Neural crest cell (in vitro differentiated cells): ENCODE measurements at places on chromosomes 12 and 14. TPM values are rescaled to one million over a fixed set of nuclear protein-coding genes. Genes with fewer than 3 reads are reported as not detected.
A peak's percentile ranks its signal among the peaks of the same experiment; 100 is the strongest.

- H3K27ac ChIP-seq: no peak overlapping the region
- H3K4me3 ChIP-seq: no peak overlapping the region
- no peak for DNase-seq
- H3K36me3 ChIP-seq: no peaks in the 10 kb centered on the region
Measured at GRCh38 chr12:2453761-2454090, 341.0 kb upstream of the FKBP4 start.

DNA sequence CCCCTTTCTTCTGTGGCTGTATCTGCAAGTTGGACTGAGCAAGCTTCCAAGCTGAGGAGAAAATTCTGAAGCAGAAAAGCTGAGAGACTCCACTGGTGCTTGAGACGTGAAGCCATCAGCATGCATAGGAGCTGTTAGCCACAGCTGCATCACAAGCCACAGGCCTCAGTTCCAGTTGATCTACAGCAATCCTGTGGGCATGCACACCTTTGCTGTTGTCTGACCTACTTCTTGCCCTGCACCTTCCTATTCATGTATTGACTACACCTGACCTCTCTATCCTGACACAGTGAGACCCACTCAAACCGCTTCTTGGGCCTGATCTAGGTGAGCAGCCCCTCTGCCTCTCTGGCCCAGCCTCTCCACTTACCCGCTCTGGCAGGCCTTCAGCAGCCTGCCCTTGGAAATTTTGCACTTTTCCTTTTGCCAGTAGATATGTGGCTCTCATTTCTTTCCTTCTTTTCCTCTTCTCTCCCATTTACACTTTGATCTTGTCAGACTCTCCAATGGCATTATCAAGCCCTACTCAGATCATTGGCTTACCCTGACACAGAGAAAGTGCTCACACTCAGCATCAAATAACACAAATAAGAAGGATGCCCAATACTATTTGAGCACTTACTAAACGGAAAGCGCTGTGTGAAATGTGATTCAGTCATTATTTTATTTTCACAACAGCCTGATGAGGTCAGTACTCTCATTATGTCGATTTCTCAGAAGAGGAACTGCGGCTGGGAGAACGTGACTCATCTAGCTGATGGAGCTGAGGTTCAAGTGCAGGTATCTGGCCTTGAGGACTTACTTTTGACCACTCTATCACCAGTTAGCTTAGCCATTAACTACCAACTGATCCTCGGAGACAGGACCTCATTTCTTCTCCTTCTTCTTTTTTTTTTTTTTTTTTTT is 21.9 kb upstream of the PTGR2 start:
- H3K27ac ChIP-seq: no peak overlapping the region
- H3K27me3 ChIP-seq: no peaks in the 10 kb centered on the region
- peaks cover 18% of the 10 kb centered on the region for H3K4me1 ChIP-seq

DNA sequence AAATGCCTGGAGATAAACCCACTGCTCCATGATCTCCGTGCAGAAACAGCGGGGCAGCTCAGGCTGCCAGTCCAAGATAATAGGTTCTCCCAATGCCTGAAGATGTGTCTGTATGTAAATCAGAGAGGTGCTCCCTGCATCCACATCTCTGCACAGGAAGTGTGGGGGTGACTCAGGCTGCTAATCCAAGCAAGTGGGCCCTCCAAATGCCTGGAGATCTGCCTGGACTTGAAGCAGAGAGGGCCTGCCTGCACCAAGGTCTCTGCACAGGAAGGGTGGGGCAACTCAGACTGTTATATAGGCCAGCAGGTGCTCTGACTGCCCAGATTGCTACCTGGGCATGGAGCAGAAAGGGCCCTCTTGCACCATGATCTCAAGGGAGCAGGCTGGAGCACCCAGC is 504.7 kb downstream of the LRFN5 start:
- DNase-seq: no peak
- no peak overlapping the region for H3K27ac ChIP-seq
- peaks cover 3% of the 10 kb centered on the region for H3K36me3 ChIP-seq
- H3K27me3 ChIP-seq: no peaks in the 10 kb centered on the region
- H3K4me3 ChIP-seq: no peak overlapping the region
- H3K4me1 ChIP-seq: no peaks in the 10 kb centered on the region

DNA sequence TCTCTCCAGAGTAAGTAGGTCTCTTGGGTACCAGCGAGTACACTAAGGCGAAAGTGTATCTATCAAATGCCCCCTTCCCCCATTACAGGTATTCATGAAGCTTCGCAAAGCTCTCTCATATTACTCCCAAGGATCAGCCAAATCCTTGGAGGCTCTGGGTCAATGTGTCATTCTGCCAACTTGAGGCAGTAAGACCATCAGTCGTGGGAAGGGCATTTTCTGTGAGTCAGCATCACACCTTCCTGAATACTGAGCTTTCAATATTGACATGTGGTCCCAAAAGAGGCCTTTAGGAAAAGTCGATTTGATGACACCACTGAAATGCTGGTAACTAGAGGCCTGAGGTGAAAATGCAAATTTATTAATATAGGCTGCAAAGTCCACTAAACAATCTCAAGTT is 323.9 kb downstream of the LRIG3 start:
- no peak overlapping the region for H3K27ac ChIP-seq
- no peaks in the 10 kb centered on the region for H3K4me1 ChIP-seq
- no peak overlapping the region for H3K4me3 ChIP-seq
- no peak for DNase-seq
- no peaks in the 10 kb centered on the region for H3K27me3 ChIP-seq

DNA sequence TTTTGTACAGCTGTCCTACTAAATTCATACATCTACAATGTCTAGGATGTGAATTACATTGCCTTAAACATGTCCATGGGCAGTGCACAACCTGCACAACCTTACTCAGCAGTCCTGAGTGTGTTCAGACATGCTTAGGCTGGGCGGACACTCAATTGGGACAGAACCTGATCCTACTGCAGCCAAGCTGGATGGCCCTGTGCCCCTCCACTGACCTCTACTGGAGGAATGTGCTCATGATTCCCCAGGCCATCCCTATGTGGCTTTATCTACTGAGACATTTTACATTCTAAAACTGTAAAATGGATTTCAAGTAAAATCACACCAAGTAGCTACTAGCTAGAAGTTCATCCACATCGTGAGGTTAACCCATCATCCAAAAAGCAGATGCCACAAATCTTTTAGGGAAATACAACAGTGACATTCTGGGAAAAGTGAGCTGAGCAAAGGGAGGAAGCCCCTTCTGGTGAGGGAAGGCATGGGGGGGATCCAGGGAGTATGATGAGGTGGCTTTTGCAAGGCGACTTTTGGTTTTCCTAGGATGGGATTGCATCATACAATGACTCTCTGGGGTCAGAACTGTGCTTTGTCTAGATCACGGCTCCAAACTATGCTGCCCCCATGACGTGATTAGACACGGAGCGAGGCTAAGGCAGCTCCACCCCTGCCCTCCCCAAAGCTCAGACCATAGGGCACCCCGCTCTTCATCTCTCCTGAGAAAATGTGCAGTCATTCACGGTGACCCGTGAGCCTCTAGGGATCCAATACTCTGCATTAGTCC is 911.7 kb upstream of the TMEM132C start:
- H3K36me3 ChIP-seq: peaks cover 5% of the 10 kb centered on the region
- H3K27ac ChIP-seq: no peak overlapping the region
- H3K4me1 ChIP-seq: no peaks in the 10 kb centered on the region
- H3K27me3 ChIP-seq: peaks cover 6% of the 10 kb centered on the region
- no peak overlapping the region for H3K4me3 ChIP-seq

DNA sequence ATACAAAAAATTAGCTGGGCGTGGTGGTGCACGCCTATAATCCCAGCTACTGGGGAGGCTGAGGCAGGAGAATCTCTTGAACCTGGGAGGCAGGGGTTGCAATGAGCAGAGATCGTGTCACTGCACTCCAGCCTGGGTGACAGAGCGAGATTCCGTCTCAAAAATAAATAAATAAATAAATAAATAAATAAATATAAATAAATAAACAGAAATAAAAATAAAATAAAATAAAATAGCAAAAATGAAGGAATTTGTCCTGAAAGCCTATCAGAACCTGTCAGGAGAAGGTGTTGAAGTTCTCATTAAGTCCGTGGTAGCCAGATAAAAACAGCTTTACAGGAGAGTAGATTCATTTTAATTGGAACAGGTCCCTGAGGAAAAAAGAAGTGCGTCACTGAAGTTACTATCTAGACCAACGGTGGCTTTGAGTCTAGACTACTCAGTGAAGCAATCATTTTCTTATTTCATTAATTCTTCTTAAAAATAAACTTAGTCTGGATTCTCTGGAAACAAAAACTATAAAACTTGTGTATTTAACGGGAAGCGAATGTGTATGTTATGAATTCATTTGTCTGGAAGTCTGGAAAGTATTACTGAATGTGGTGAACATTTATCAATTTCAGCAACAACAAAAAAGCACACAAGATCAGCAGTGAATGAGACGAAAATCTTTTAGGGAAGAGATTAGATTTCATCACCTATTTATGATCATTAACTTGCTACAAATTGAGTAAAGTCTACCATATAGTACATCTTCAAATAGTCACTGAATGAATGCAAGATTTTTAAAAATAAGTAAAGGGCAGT is 248.5 kb upstream of the PDE3A start:
- H3K4me3 ChIP-seq: no peak overlapping the region
- H3K27me3 ChIP-seq: no peaks in the 10 kb centered on the region
- H3K27ac ChIP-seq: no peak overlapping the region
- H3K4me1 ChIP-seq: no peaks in the 10 kb centered on the region

DNA sequence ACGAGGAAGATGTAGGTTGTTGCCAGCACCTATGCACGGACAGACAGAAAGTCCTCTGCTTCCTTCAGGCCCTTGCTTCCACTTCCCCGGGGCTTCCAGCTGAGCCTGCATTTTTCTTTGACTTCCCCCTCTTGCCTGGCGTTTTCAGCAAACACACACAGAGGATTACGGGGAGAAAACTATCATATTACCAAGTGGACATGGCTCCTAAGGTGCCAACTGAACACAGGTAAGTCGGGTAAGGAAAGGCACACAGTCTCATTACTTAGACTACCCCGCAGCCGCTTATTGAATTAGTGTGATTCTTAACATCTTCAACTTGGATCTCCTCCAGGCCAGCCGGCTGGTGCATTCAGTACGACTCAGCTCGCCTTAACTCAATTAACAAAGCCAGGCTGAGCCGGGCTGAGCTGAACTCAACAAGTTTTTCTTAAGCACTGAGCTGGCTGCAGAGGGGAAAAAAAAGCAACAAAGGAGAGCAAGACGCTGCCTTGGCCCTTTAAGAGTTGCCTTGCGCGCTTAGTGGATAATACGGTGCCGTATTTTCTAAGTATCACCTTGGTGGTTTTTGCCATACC is 19.2 kb upstream of the MAP1LC3B2 start:
- H3K36me3 ChIP-seq: no peaks in the 10 kb centered on the region
- peaks cover 51% of the 10 kb centered on the region for H3K4me1 ChIP-seq
- peaks cover 4% of the 10 kb centered on the region for H3K27me3 ChIP-seq

DNA sequence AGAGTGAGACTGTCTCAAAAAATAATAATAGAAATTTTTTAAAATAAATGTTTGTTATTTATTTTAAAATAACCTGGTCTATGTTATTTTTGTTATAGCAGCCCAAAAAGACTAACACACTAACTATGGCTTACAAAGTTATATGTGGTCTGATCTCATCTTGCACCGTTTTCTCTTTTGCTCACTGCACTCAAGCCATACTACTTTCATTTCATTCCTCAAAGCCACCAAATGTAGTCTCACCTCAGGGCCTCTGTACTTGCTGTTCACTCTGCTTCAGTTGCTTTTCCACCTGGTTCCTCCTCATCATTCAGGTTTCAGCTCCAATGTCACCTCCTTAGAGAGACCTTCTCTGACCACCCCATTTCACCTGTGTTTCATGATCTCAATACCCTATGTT is 55.2 kb upstream of the MDM1 start:
- no peak overlapping the region for H3K4me3 ChIP-seq
- DNase-seq: no peak
- no peaks in the 10 kb centered on the region for H3K4me1 ChIP-seq
- H3K27ac ChIP-seq: no peak overlapping the region

- H3K4me1 ChIP-seq: peaks cover 40% of the 10 kb centered on the region
- peaks cover 7% of the 10 kb centered on the region for H3K36me3 ChIP-seq
- peak overlapping the region; percentile 54 for H3K27ac ChIP-seq
- H3K4me3 ChIP-seq: peak overlapping the region; percentile 45
Measured at GRCh38 chr12:122064025-122064777, 14.4 kb upstream of the MLXIP start.

DNA sequence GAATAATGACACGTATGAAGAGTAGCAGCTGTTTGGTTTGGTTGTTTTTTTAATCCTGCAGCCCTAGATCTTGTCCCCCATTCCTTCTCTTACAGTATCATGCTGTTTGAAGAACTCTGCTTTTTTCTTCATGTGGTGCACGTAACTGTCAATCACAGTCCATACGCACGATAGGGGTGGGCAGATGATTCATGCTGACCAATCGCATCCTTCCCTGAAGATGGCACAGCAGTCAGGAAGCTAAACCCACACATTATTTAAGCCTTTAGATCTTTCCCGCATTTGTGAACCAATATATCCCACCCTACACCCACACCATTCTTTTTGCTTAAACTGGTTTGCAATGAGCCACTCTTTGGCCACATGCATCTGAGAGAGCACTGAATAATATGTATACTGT is 158.9 kb upstream of the PLEKHA5 start:
- peaks cover 34% of the 10 kb centered on the region for H3K4me1 ChIP-seq
- DNase-seq: no peak
- H3K4me3 ChIP-seq: no peak overlapping the region
- H3K36me3 ChIP-seq: no peaks in the 10 kb centered on the region

- no peaks in the 10 kb centered on the region for H3K27me3 ChIP-seq
- DNase-seq: no peak
- no peak overlapping the region for H3K4me3 ChIP-seq
- H3K27ac ChIP-seq: no peak overlapping the region
- H3K36me3 ChIP-seq: peaks cover 14% of the 10 kb centered on the region
Measured at GRCh38 chr12:31922341-31923062, 36.7 kb upstream of the RESF1 start.

DNA sequence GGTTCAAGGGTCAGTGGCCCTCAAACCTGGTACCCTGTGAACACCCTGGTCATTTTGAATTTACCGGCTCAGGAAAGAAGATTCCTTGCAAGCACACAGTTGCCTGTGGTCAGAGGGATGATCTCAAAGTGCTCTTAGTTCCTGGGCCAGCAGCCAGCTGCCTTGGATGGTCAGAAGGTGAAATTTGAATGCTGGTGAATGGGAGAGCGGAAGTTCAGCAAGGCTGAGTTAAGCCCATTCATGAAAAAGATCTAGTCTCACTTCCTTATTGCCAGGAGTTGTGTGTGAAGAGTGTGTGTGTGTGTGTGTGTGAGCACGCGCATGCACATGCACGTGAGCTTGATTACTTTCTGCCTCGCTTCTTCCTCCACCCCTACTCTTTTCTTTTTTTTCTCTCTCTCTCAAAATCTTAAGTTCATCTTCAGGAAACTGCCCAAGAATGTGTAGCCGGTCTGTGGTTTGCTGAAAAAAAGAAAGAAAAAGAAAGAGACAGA is 155.5 kb upstream of the CCND2 start:
- no peak overlapping the region for H3K27ac ChIP-seq
- no peaks in the 10 kb centered on the region for H3K36me3 ChIP-seq
- H3K4me3 ChIP-seq: no peak overlapping the region
- peaks cover 17% of the 10 kb centered on the region for H3K4me1 ChIP-seq
- DNase-seq: no peak
- peaks cover 3% of the 10 kb centered on the region for H3K27me3 ChIP-seq

The CLEC9A gene
- not detected in 2 replicates for total RNA-seq

The SLC2A13 gene
- total RNA-seq: 5.6 and 6.3 TPM in 2 replicates

The TAS2R50 gene
- total RNA-seq: 1.0 and 1.3 TPM in 2 replicates

The PIANP gene
- 8.6 and 8.7 TPM in 2 replicates for total RNA-seq

The TMEM119 gene
- total RNA-seq: 0.72 and 1.0 TPM in 2 replicates

The SRRM4 gene
- 9.1 and 10.8 TPM in 2 replicates for total RNA-seq

The RITA1 gene
- 20.0 and 20.1 TPM in 2 replicates for total RNA-seq

The INSM2 gene
- total RNA-seq: 0.09 TPM in 1 of 2 replicates, not detected in the other

The DHRS2 gene
- total RNA-seq: not detected in 2 replicates
